NCI-H1930 (cell line): ENCODE measurements at places on chromosomes 2 and 18.

GRCh38 chr2:164910101-164910899, 45.0 kb downstream of the SLC38A11 start:
- DNase-seq, result no peak

DNA sequence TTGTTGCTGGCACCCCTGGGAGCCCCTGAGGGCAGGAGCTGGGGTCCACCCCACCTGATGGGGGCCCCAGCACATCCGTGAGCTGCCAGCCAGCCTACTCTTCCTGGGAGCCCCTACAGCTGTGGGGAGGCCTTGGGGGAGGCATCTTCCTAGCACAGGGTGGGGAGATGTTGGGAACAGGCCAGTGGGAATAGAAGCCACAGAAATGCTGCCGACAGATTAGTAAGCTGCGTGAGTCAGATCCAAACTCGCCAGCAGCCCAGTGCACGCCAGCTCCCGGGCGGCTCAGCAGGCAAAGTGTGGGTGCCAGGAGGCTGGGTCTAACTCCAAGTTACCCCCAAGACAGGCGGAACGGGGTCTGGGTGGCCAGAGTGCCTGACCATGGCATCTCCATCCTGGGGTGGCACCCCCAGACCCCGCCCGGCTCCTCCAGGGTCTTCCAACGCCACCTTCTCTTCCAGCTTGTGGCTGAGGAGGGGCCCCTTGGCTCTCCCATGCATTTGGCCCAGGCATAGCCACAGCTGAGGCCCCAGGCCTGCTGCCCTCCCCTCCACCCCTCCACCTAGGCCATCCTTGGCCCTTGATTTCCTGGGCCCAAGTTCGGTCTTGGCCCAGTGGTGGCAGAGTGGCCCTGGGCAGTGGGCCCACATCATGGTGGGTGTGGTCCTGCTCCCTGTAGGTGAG, 15.3 kb downstream of the CROCC2 start:
- DNase-seq, result no peak

- DNase-seq, result no peak
These were observed 37.2 kb upstream of the THOC1 start for GRCh38 chr18:305003-305501.

GRCh38 chr2:95060446-95061118, 35.1 kb downstream of the MAL start:
- no peak for DNase-seq

- DNase-seq, result no peak
These were observed 252.9 kb downstream of the PRKCE start for GRCh38 chr2:45904267-45904945.

DNA sequence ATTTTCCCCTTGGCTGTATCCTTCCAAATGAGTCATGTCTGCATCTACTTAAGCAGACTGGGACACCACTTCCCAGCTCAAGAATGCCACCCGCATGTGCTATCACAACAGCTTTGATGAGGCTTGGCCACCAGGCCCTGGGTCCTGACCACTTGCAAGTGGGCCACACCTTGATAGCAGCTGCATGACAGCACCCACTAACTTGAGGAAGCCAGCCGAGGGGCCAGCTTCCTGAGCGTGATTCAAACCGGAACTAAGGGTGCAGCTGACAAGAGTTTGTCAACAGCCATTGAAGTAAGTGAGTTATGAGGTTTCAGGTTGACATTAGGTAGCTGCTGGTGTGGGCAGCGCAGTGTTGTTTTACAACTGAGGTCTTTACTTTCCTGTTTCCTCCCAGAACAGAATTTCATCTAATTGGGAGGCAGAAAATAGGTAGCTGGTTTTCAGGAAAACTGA, 54.4 kb downstream of the EPHA4 start:
- DNase-seq, result no peak

GRCh38 chr18:76005632-76006208, 489.3 kb downstream of the ZNF516 start:
- no peak for DNase-seq

- DNase-seq, result no peak
These were observed 871.8 kb upstream of the NRXN1 start for GRCh38 chr2:51903728-51904127.

DNA sequence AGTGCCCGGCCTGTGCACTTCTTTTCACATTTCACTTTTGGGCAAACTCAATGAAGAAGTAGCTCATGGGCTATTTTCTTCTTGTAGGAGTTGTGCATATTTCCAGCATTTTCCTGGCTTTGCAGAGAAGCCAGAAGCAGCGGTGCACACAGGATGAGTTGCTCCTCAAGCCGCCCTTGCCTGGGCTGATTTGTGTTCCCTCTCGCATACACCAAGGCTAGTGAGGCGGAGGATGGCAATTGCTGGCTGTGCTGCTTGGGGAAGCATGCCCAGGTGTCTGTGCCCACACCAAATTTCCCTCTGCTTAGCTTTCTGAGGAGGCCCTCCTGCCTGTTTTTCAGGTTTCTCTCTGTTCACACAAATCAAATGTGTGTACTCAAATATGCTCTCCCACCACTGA, 85.4 kb upstream of the TMEM200C start:
- no peak for DNase-seq

GRCh38 chr2:241873803-241874110, 4.2 kb downstream of the RTP5 start:
- no peak for DNase-seq

DNA sequence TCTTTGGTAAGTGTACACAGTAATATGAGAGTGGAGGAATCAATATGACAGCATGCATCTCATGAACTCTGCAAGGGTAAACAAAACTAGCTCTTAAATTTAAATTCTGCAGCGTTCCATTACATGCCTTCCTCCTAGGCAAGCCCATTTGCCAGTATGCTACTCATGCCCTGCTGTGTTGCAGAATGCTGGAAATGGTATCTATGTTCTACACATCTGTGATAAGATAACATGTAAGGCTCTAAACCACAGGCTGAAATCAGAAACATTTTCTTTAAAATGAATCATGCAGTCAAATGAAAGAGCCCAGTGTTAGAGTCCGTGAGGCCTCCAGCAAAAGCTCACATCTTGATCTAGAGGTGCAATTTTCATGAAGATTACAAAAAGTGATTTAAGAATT, 112.8 kb upstream of the FN1 start:
- no peak for DNase-seq

- no peak for DNase-seq
These were observed 236.8 kb downstream of the SETBP1 start for GRCh38 chr18:44917216-44918141.

DNA sequence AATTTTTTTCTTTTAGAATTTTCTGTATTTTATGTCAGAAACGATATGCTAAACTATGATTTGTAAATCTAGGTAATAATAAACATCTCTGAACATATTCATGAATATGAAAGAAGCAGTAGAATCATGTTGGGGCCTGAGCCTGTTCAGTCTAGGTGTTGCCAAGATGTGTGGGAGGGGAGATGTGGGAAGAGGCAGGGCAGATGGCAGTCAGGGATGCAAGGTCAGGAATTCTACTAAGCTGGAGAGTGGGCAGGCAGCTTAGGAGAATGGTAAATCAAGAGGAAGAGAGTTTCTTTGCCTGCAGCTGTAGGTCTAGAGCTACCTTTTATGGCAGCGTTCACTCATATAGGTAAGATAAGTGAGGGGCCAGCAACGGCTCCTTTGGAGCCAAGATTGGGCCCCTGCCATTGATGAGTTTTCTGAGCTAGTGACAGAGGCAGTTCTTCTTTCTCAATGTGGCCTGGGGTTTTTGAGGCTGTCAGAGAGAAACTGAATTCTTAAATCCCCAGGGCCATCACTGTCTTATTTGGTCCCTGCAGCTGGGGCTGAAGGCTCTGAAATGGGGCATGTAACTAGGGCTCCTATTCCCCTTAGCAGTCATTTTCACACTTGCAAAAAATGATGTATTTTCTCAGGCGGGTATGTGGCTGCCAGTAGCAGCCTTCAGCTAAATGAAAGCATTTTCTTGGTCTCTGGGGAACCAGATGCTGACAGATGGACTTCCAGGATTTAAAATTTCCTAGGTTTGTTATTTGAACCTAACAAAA, 232.8 kb downstream of the PIK3C3 start:
- no peak for DNase-seq

DNA sequence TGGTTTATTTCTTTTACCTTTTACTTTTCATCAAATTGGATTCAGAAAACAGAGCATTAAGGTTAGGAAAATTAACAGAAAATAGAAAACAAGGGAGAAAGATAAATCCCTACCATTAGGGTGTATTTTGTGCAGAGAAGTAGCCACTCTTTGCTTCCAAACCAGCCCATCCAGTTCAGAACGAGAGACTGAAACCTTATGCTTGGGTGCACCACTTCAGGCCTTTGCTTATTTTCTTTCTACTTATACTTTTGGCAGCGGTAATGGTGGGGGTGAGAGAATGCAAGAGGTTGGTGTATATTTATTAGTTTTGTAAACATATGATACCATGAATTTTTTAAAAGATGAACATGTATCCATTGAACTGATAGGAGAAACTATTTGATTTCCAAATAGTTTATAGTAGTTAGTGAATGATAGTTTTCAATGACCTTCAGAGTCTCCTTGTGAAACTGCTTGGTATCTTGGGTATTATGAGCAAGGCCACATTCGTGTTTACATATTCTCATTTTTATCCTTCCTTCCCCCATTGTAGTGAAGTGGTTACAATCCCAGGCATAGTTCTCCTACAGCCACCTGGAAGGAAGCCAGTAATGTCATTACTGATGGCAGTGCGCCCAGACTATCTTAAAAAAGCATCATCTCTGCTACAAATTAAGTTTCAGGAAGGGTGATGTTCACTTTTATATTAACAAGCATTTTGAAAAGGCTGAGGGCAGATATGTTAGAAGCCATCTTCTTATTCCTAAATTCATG, 60.8 kb downstream of the MFSD6 start:
- DNase-seq, result peak; percentile 77

DNA sequence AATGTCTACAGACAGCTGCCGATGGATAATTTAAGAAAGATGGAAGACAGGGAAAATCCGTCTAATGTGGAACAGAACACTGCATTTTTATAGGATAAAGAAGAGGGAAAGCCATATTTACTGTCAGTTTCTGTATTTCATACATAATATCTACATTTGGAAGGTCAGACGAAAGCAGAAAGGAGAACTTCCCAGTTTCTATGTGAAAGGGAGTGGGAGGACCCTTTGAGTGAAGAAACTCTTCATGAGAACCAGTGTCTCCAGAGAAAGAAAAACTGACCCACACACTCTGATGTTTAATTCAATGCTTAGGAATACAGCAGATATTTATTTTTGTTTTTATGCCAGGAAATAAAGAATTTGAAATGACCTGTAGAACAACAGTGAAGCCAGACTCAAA, 127.2 kb downstream of the CALCRL start:
- no peak for DNase-seq

DNA sequence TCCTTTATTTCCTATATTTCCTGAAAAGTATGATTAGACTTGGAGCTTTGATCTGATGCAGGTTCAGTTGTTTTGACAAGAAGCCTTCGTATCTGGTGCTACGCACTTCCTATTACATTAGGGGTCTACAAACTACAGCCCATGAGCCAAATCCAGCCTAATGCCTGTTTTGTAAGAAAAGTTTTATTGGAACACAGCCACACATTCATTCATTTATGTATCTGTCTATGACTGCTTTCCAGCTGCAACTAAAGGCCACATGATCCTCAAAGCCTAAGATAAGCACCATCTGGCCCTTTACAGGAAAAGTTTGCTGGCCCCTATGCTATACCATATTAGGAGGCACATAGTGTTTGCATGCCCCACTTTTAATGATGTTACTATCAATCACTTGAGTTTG, 26.0 kb downstream of the EIF2AK3 start:
- no peak for DNase-seq

DNA sequence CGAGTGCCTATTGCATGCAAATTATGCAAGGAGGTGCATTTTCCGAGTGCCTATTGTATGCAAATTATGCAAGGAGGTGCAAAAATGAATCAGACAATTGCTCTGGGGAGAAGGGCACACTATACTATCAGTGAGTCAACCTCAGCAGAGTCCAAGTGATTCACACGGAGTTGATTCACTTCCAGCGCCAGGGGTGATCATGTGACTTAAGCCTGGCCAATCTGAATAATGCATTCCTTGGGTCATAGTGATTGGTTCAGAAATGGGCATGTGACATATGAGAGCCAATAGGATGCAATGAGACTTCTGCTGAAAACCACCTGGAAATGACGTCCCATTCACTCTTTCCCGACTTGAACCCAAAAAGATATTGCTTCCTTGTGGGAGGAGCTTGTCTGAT, 152.2 kb downstream of the DAW1 start:
- DNase-seq, result no peak

GRCh38 chr2:80476535-80477117, 172.1 kb upstream of the LRRTM1 start:
- DNase-seq, result no peak

DNA sequence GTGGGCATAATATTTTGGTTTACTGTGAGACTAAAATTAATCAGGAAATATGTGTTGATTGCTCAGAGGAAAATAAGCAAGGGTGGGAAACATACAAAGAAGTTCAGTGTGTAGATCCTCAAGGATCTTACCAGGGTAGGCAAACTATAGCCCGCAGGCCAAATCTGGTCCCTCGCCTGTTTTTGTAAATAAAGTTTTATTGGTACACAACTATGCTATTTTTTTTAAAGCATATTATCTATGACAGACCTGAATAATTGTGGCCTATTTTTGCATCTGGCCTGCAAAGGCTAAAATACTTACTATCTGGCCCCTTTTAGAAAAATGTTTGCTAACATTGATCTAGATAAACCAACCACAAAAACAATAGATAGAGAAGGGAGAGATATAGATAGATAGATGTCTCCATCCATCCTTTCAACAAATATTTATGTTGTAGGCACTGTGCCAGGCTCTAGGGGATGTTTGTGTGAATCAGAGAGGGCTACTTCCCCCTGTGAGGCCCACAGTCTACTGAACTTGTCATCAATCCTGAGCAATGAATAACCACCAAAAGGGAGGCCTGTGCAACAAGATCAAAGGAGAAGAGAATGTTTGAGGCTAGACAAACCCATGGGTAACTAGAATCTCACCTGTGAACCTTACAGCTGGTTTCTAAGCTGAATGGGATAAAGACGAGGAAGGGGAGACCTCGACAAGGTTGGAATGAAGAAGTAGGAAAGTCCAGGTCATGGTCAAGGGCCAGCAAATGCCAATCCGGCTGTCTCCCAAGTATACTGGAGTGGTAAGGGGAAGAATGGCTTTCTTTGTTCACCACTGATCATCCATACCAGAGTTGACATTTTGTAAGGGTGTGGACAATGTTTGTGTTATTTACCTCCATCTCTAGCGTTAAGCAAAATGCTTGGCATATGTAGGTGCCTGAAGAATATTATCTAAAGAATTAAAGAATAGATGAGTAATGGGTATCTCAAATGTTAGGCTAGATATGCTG, 23.6 kb downstream of the ALPK2 start:
- DNase-seq, result no peak
